ENCODE measurements at places on chromosomes 6 and 20. TPM values are rescaled to one million over a fixed set of nuclear protein-coding genes. Genes with fewer than 3 reads are reported as not detected.

The SEMG1 gene
- total RNA-seq: not detected

The CD93 gene
- 103 TPM for total RNA-seq

The HMGCLL1 gene
- total RNA-seq: not detected

The PLEKHG1 gene
- 197 TPM for total RNA-seq

The BPI gene
- total RNA-seq: 3.1 TPM

The HLA-DPA1 gene
- total RNA-seq: 518 TPM

The NNAT gene
- not detected for total RNA-seq

DNA sequence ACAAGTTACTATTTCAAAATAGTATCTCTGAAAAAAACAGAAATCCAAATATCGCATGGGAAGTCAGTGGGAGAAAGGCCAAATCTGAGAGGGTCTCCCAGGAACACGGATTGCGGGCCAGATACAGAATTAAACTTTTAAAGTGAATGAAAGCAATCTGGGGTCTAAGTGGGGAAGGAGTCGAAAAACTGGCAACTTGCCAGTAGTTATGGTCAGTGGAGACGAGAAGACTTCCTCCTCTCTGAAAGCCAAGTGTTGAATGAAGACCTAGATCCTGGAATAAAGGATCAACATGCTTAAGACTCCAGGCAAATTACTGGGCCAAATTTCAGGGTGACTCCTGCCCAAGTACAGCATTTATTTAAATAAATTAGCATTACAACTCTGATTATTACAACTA lies 123.6 kb downstream of the BFSP1 start:
- DNase-seq: no peak
- H3K27me3 ChIP-seq: no peaks in the 10 kb centered on the region
- H3K36me3 ChIP-seq: no peaks in the 10 kb centered on the region
- no peak overlapping the region for H3K4me3 ChIP-seq
- no peak overlapping the region for H3K27ac ChIP-seq
- no peaks in the 10 kb centered on the region for H3K4me1 ChIP-seq

- no peak within 1 kb of the TSS for H3K27ac ChIP-seq
- DNase-seq: peak; percentile 79
- H3K36me3 ChIP-seq: no peaks in the 10 kb centered on the region
- H3K27me3 ChIP-seq: peaks cover 19% of the 10 kb centered on the region
- H3K4me1 ChIP-seq: peaks cover 12% of the 10 kb centered on the region
- peak within 1 kb of the TSS; percentile 20 for H3K4me3 ChIP-seq
Measured at GRCh38 chr6:35141007-35141655, at the start of gene TCP11. TSS of gene TCP11 (minus strand) at chr6:35141339. CDS start at chr6:35140870, 469 bp downstream.

DNA sequence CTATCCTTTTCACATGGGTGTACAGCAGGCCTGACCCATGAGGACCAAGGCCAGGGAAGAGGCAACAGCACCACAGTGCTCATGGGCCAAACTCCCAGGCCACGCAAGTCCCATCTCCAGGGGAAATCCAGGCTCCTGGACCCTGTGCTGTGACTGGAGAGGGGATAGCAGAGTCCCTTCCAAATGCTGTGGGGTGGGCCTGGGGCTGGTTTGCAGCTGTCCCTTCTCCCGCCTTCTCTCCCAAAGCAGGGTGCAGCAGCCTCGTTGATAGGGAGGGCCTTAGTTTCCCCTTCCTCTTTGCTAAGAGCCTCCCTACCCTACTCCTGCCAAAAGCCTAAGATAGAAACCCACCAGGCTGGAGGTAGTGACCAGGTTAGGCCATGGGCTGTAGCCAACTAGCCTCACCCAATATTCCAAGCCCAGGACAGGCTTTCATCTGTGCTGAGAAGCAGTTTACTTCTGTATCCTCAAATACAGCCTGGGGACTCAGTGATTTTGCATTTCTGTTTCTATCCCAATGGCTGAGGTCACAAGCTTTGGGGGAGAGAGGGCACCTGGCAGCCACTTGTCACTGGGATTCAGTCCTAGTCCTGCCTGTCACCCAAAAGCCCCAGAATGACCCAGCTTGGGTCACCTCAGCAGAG lies 1.4 kb downstream of the CTSZ start:
- peak overlapping the region; percentile 88 for H3K27ac ChIP-seq
- H3K4me1 ChIP-seq: peaks cover 90% of the 10 kb centered on the region
- DNase-seq: no peak
- peak overlapping the region; percentile 75 for H3K4me3 ChIP-seq
- H3K36me3 ChIP-seq: peaks cover 34% of the 10 kb centered on the region

DNA sequence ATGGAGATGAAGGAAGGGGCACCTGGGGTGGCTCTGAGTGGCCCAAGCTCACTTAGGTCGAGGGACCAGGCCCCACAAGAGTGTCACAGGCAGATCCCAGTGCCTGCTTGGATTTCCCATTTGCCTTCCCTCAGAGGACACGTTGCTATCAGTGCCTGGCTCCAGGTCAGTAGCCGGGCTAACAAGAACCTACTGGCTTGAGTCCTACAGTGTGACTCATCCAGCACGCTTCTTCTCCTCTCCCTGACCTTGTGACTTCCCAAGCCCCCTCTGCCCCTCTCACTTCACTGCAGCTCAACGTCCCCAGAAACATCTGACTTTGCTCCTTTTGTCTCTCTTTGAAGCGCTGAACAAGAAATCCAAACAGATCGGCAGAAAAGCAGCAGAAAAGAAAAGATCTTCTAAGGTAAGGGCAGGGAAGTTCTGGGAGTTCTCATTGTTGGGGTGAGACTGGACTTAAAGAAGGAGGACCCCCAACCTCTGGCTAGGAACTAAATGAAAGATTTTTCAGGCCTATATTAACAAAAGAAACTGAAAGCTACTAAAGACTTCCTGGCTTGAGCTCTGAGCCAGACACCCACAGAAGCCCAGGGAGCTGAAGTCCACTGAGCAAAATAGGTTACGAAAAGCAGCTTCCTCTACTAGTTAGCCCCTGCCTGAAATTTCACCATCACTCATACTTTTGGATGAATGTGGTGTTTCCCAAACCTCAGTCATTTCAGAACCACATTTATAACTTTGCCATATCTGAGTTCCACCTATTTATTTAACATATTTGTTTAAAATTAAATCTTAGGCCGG lies 21.5 kb downstream of the ASIP start:
- no peaks in the 10 kb centered on the region for H3K27me3 ChIP-seq
- no peak overlapping the region for H3K4me3 ChIP-seq
- peaks cover 14% of the 10 kb centered on the region for H3K4me1 ChIP-seq
- H3K27ac ChIP-seq: peak overlapping the region; percentile 75
- H3K36me3 ChIP-seq: no peaks in the 10 kb centered on the region
- no peak for DNase-seq

DNA sequence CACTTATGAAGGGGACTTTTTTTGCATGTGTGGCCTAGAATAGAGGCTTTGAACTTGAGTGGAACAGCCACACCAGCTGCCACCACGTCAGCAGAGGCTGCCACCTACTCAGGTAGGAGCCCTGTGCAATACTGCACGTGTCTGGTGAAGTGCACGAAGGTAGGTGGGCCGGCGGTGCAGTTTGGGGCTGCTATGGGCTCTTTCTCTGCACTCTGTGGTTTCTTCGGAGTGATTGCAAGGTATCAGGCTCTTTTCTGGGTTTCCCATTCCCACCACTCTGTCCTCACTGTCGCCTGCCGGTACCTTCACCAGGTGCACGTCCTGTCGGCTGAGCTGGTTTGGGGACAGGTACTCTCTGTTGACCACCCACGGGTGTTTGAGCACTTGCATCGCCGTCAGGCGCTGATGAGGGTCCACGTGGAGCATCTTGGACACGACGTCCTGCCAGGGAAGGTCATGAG lies 30.8 kb upstream of the MPC1 start:
- H3K36me3 ChIP-seq: peaks cover 6% of the 10 kb centered on the region
- DNase-seq: peak; percentile 68
- no peaks in the 10 kb centered on the region for H3K27me3 ChIP-seq

DNA sequence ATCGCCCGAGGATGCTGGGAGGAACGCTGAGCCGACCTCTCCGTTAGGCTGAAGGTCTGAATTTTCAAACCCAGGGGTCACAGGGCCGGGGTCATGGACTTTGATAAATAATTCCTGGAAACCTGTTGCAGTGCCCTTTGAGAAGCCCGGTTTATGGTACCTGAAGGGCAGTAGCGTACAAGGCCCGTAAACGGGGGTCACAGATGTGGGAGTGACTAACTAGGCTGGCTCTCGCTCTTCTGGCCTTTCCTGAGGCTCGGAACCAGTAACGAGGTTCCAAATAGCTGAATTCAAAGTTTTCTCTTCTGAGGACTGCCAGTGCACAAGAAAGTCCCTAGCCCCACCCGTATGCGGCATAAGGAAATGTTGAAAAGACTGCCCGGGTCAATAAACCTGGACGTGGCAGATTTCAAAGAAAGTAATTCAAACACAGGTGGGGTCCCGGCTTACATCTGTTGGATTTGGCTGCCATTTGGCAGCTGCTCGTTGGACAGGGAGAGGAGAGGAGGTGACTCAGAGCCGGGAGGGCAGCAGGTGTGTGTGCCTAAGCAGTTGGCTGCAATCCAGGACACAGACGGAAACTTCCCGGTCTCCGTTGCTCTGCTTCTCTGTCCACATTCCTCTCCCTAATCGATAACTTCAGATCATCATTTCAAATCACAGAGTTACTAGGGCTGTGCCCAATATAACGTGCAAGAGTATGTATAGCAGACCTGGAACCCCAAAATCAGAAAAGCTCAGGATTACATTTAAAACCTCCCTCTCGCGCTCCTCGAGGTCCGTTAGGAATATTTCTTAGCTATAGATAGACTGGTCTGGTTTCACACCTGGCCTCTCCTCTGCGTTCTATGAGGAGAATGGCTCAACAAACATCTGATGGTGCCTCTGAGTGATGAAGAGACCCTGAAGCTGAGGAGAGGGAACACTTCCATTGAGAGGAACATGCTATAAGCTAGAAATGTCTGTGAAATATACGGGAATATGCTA lies 765 bp upstream of the GMDS start:
- H3K27me3 ChIP-seq: no peaks in the 10 kb centered on the region
- peak; percentile 84 for DNase-seq

DNA sequence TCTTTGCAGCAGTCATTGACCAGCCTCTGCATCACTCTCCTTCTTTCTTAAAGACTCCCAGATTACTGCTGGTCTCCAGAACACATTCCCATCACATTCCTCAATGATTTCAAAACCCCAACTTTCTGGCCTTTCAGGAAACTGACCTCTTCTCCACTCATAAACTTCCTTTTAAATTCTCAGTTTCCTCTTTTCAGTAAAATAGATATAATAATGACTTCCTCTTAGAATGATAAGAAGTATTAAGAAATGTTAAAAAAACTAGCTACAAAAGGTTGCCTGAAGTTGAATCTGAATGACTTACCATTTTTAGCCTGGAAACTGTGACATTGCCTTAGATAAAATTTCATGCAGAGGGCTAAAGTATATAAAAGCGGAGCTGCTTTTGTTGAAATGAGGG lies 239.3 kb downstream of the OGFRL1 start:
- no peaks in the 10 kb centered on the region for H3K36me3 ChIP-seq
- DNase-seq: no peak
- peaks cover 9% of the 10 kb centered on the region for H3K4me1 ChIP-seq
- no peaks in the 10 kb centered on the region for H3K27me3 ChIP-seq

- H3K36me3 ChIP-seq: no peaks in the 10 kb centered on the region
- no peaks in the 10 kb centered on the region for H3K27me3 ChIP-seq
- no peak for DNase-seq
- H3K4me1 ChIP-seq: no peaks in the 10 kb centered on the region
- no peak overlapping the region for H3K4me3 ChIP-seq
Measured at GRCh38 chr6:84653027-84653551, 111.3 kb downstream of the TBX18 start.

DNA sequence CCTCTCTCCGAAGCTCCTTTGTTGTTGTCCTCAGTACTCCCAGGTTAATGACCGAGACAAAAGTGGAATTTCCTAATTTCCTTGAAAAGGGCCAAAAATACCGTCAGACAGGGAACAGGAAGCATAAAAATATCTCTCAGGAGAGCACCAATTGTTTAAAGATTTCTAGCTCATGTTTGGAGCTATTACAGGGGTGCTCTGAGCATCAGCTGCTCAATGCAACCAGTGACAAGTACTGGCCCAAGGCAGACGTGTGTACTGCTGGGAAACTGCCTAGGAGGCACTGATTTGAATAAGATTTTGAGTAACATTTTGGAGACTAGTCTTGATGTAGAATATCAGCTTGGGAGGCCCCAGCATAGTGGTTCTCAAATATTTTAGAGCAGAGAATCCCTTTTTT lies 17.3 kb downstream of the LAMA4 start:
- no peak overlapping the region for H3K4me3 ChIP-seq
- H3K27ac ChIP-seq: no peak overlapping the region
- DNase-seq: no peak
- no peaks in the 10 kb centered on the region for H3K36me3 ChIP-seq
- H3K27me3 ChIP-seq: peaks cover 35% of the 10 kb centered on the region

DNA sequence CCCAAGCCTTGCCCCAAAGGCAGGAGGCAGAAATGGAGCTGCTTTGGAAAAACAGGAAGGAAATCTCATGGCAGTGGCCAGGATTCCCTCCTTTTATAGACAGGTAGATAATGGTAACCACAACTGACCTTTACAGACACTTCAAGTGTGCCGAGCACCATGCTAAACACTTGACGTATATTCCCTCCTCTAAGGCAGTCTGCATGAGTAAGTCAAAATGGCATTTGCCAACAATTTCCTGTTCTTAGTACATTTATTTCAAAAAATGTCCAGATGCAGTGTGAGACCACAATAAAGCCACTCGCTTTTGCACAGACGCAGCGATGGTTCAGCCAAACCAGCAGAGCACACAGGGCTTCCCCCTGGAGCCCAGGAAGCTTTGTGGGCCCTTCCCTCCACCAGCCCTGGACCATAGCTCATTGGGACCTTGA lies 16.5 kb upstream of the GPR6 start:
- H3K27ac ChIP-seq: no peak overlapping the region
- H3K4me1 ChIP-seq: no peaks in the 10 kb centered on the region
- no peaks in the 10 kb centered on the region for H3K27me3 ChIP-seq
- no peak overlapping the region for H3K4me3 ChIP-seq

DNA sequence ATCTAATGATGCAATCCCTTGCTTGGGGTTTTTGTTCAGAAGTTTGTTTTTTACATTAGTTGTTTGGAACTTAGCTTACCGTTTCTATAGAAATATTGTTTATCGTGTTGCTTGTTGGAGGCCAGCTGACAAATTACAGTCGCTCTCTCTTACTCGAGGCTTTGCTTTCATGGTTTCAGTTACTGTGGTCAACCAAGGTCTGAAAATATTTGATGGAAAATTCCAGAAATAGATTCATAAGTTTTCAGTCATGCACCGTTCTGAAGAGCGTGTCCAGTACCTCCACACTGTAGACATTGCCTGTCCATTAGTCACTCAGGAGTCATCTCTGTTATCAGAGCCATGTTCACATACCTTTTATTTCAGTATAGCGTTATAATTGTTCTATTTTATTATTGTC lies 47.9 kb downstream of the DEK start:
- H3K27me3 ChIP-seq: no peaks in the 10 kb centered on the region
- DNase-seq: no peak
- H3K27ac ChIP-seq: no peak overlapping the region
- H3K36me3 ChIP-seq: peaks cover 45% of the 10 kb centered on the region

All from spleen (tissue), 13 donors.